ENCODE measurements at places on chromosomes 7 and 10. TPM values are rescaled to one million over a fixed set of nuclear protein-coding genes. Genes with fewer than 3 reads are reported as not detected.

Gene GJD4
- not detected for total RNA-seq

Gene UNCX
- total RNA-seq = 0.65 TPM

Gene PYROXD2
- 3.7 TPM for total RNA-seq

Gene FLNC
- 149 TPM for total RNA-seq

Gene DNAJC9
- 96.4 TPM for total RNA-seq

Gene SPDYE1
- not detected for total RNA-seq

Gene LRRN3
- total RNA-seq = not detected

Gene SPDYE9
- total RNA-seq = not detected

Gene PPP1R17
- total RNA-seq = not detected

Gene SMNDC1
- 4.1 TPM for total RNA-seq

DNA sequence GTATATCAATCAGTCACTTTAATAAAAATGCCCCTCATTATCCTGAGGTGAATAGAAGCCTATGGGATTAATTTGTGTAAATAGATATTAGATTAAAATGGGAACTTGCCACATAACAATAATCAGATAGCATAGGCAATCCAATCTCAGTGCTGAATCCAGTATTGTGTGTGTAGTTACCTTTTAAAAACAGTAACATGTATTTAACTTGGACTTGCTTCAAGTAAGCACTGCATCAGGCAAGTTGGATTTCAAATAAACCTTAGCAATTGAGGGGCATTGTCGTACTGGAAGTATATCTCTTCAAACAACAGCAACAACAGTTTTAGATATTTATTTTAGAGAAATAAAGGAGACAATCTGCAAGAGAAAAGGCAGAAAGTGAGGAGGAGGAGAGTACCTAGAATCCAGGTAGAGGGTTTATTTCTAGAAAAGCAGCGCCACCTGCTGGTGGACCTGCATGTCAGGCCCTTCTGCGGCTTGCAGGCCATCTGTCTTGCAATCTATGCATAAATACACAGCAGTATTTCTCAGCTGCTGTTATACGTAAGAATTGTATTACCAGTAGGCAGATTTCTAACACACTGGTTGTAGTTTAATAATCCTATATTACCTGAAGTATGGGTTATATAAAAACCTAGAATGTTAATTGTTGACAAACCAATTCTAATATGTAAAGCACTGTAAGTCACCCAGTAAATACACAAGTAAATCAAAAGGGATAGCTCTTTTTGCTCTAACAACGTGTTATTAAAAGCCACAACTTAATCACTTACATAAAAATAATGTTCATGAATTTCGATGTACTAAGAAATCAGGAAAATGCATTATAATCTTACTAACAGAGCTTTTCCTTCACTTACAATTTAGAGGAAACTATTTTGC is 652.8 kb downstream of the KCNMA1 start:
- DNase-seq = peak; percentile 23

GRCh38 chr10:68550747-68551411 is 9.3 kb upstream of the TET1 start:
- no peak for DNase-seq

DNA sequence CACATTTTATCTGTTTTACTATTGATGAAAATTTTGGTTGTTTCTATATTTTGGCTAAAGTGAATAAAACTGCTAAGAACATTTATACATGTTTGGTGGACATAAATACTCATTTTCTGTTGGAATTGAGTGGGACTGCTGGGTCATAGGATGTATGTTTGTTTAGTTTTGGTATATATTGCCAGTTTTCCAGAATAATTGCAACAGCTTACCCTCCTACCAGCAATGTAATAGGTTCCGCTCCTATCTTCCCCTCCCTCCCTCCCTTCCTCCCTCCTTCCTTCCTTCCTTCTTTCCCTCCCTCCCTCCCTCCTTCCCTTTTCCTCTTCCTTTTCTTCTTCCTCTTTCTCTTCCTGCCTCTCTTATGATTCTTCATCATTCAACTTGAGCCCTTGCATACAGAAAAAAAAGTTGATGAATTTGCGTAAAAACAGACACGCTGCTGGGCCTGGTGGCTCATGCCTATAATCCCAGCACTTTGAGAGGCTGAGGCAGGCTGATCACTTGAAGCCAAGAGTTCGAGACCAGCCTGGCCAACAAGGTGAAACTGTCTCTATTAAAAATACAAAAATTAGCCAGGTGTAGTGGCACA is 23.5 kb downstream of the VKORC1L1 start:
- no peak for DNase-seq

DNA sequence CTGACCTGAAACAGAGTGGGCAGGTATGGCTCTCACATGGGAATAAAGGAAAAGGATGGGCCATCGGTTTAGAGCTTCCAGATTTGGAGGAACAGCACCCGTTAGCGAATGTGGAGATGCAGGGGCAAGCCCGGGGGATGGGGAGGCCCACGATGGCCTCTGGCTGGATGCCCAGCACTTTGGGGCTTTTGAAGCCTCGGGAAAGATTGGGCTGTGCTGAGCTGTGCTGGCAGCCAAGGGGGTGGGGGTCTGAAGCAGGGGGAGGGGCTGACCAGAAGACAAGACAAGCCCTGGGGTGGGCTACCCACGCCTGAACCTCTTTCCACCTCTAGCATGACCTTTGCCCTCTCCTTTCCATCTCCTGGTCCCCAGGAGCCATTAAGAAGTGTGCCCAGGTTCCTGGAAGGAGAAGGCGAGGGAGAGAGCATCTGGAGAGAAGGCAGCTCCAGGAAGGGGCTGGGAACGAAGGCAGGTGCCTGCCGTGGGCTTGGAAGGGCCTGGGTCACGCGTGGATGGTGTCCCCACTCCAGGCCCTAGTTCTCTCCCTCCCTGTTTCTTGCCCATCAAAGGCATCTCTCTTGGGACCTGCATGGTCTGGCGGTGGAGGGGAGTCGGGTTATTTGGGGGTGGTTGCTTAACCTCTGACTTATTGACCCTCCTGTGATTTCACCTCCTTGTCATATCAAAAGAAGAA is 39.7 kb downstream of the JAKMIP3 start:
- no peak for DNase-seq

- DNase-seq = no peak
These were observed 4.9 kb upstream of the HERPUD2 start for GRCh38 chr7:35699796-35700305.

DNA sequence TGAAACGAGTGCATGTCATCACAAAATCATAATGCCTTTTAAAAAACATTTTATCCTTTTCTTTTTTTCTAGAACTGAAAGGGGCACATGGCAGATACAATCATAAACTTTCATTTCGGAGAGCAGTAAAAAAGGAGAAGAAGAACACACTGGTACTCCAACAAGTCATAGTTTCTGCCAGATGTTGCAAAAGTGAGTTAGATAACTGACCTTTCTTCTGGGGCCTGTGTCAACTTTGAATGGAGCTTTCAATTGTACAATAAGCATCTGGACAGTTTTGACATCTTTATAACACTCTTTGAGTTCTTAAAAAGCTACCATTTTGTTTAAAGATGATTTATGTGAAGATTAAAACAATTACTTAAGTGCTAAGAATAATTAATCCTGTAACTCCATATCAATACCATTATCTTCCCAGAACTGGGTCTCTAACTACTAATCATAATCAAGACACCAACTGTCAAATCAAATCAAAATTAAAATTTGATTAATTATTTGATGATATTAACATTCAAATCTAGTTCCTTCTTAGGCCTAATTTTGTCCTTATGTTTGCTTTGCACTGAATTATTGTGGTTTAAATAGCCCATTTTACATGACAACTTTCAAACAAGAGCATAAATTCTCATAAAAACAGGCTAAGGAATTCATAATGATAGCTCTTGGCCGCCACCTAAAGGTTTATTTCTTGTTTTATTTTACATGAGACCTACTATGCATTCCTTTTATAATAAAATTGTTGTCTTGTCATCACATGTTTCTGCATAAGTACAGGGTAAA is 19.5 kb upstream of the ITGB8 start:
- DNase-seq = no peak

DNA sequence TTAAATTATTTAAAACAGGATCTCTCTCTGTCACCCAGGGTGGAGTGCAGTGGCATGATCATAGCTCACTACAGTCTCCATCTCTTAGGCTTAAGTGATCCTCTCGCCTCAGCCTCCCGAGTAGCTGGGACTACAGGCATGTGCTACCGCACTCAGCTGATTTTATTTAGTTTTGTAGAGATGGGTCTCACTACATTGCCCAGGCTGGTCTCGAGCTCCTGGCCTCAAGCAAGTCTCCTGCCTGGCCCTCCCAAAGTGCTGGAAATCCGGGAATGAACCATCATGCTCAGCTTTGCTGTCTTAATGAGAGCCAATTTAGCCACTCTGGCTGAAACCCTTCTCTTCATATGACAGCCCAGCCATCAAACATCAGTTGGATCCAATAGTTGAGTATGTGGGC is 53.3 kb upstream of the NRP1 start:
- DNase-seq = no peak

GRCh38 chr10:126004752-126005151 is 108.4 kb downstream of the FANK1 start:
- DNase-seq = no peak

DNA sequence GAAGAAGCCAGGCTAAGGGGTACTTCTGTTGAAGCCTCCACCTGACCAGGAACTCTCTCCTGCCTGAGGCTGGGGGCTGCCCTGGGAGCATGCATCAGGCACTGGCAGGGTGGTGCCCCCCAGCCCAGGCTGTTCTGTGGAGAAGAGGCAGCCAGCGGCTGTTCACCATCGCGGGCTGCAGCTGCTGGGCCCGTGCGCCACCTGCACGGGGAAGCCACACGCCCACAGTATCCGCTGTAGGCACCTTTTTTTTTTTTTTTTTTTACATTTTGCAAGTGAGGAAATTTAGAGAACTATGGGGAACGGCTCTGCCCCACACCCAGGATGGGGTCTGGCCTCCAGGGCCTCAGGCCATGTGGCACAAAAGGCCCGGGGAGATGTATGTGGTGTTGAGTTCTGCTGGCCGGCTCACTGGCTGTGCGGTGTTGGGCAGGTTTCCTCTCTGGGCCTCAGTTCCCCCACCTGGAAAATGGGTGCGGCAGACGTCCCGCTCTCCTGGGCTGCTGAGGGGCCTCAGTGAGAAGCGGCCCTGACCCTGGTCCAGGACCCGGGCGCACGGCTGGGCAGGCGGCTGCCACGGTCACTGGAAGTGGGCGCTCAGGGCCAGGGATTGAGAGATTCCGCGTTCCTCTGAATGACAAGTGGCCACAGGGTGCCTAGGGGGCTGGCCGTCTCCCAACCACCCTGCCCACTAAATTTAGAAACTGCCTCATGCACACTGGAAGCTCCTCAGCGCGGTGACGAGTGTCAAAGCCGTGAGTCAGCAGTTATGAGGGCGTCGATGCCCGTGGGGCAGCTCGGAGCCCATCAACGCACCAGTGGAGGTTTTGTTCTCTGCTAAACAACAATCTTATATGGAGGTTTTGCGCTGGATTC is 8.8 kb upstream of the INTS1 start:
- DNase-seq = no peak

DNA sequence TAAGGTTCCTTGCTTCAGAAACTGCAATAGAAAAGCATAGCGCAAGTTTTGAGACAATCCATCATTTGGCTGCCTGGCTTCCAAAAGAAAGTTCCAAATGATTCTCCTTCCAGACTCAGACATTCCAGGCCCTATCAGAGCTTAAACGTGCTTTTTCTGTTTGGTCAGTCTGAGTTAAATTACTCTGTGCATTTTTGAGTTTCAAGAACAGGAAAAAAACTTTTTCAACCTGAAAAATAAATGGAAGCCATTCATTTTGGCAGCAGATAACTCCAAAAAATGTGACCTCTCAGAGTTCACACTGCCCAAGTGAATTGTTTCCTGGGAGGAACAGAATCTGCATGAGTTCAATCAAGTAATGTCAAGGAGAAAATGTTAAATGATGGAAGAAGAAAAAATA is 354.2 kb downstream of the CXCL12 start:
- DNase-seq = no peak

- DNase-seq = no peak
These were observed 82.4 kb downstream of the KLF6 start for GRCh38 chr10:3702569-3702968.

DNA sequence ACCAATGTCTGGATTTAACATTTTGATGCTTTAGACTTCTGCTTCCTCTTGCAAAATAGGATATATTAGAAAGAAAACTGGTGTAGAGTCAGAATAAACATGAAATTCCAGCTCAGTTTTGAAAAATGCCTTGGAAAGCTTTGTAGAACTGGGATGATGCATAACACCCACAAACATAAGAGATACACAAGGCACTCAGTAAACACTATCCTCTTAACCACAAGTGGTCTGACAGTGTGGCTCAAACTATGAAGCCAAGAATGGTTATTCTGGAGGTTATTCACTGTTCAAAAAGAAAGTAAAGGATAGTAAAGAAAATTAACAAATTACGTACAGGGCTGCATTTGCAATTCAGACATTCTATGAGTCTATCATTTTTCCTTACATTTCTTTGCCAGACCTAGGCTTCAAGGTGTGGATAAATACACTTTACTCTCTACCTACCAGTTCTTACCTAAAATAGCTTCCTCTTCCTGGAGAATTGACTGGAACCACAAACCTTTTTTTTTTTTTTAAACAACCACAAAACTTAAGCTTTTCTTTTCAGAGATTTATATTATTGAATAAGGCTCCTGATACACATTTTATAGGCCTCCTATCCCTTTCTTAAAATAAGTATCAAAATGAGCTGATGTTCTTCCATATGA is 9.0 kb upstream of the RSBN1L start:
- DNase-seq = no peak

DNA sequence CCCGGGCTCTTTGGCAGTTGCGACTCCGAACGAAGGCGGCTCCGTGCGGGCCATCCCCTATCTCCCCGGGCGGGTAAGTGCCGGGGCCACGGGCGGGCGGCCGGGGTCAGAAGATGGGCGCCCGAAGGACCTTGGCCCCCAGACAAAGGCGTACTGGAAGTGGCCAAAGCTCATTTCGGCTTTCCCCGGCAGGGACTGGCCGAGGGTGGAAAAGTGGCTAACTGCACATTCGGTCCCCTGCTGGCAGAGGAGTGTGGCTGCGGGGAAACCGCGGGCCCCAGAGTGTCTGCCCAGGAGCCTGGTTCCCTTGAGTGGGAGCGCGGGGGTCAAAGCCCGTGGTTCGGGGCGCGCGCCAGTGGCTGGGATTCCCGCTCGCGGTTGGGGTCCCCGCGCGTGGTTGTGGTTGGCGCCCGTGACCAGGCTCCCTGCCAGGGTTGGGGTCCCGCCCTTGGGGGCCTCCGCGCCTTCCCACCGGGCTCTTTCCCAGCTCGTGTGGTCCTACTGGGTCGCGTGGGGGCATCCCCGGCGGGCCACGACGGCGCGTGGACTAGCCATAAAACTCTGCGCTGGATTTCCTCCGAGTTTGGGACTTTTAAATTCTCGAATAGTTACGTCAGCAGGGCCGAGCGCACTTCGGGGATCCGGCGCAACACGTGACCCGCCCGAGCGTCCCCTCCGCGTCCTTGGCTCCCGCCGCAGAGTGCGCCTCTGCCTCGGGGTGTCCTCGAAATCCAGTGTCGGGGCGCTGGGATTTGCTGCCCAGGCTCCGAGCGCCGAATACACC is 124.4 kb downstream of the TACC2 start:
- DNase-seq = no peak

- DNase-seq = no peak
These were observed 445.3 kb upstream of the MGMT start for GRCh38 chr10:129021594-129022304.

- DNase-seq = no peak
These were observed 313.9 kb downstream of the BMPER start for GRCh38 chr7:34219153-34219718.
